NCI-H2081 (cell line): ENCODE measurements at places on chromosomes 3 and 15.

DNA sequence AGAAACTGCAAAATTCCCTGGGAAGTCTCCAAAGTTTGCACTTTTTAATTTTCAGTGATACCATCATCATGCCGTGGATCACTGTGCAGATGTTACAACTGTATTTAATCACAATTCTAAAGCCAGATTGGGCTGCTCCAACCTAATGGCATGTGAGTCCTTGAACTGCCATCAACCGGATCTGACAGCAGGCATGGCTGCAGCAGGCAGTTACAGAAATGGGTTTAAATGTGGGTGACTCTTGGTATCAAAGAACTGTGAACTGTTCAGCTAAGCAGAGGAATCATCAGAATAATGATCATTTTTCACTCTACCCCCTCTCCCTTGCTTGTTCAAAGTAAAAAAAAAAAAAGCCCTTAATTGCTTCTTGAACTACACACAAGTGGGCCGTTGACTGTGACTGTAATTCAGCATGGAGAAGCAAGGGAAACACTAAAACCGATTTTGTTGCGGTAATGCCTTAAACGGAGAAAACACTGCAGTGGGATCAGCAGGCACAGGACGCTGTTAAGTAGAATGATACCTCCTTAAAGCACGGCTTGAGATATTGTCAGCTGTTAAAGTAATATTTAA, 152.4 kb downstream of the RORA start:
- no peak for DNase-seq

DNA sequence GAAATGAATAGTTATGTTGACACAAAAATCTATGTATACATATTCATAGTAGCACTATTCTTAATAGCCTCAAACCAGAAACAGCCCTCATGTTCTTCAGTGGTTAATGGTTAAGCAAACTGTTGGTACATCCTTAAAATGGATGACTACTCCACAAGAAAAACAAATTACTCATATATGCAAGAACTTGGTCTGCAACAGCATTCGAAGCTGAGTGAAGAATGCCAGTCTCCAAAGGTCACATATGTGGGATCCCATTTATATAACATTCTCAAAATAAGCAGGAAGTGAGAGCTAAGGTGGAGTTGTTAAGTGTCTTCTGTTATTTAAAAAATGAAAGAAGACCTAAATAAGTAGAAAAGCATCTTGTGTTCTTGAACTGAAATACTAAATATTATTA, 365.7 kb downstream of the GABRG3 start:
- DNase-seq, result no peak

DNA sequence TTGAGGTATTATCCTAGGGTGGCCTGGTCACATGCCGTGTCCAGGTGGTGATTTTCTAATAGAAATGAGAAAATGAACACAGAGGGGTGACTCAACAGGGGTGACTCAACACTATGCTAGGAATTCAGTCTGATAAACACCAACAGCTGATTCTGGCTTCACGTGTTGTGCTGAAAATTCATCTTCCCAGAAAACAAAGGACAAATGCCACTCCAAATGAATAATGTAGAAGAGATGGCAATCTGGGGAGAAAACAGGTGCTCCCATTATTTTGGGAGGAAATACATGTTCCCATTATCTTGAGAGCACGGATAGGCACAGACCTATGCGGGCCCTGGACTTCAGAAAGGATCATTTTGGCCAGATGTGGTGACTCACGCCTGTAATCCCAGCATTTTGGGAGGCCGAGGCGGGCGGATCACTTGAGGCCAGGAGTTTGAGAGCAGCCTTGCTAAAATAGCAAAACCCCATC, 101.2 kb upstream of the MEX3B start:
- DNase-seq, result no peak

- no peak for DNase-seq
Measured at GRCh38 chr3:156511987-156512677, 42.8 kb downstream of the SSR3 start.

DNA sequence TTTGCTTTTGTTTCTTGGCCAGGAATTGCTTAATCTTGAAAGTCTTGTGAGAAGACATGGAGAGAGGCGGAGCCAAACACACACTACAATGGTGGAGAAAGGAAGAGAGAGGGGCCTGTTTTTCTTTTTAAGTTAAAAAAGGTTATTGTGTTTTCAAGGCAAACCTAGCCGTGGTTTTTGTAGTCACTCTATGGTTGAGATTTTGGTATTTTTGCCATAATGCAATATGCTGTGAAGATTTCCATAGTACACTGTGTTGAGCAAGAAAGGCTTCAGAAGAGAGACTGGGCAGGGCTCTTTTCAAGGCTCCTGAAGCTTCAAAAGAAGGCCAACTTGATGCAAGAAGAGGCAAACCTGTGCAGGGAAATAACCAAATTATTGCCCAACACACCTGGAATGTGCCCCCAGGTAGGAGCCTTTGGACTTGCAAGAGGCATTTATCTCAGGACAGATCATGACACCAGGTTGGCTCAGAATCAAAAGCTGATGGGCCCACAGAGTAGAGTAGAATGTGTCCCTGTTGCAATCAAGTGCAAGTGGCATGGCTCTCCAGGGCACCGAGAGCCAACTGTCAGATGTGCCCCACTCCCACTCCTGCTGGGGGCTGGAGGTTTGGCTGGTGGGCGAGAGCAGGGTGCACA, 22.1 kb downstream of the AMOTL2 start:
- DNase-seq, result no peak

DNA sequence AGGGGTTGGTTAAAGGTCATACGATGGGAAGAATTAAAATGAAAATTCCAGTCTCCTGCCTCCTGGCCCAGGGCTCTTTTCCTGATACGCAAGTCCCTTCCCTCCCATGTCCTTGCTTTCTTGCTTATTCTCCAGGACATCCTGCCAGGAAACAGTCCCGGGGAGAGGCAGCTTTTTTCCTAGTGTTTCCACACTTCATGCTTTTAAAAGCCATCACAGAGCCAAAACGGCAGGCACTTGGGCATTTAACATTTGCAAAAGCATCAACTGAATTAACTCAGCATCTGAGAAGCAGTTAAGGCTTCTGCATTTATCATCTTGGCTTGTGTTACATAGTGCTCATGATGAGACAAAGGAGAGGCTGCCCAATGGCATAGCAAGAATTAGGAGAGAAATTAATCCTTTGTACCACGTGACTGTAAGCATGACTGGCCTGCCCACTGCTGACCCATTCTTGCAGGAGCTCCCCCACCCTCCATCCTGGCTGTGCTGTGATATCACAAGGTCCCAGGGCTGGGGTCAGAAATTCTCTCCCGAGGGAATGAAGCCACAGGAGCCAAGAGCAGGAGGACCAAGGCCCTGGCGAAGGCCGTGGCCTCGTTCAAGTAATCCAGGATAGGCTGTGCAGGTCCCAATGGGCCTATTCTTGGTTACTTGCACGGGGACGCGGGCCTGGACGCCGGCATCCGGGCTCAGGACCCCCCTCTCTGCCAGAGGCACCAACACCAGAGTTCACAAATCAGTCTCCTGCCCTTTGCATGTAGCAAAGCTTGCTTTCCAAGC, 21.6 kb upstream of the VILL start:
- DNase-seq, result no peak

DNA sequence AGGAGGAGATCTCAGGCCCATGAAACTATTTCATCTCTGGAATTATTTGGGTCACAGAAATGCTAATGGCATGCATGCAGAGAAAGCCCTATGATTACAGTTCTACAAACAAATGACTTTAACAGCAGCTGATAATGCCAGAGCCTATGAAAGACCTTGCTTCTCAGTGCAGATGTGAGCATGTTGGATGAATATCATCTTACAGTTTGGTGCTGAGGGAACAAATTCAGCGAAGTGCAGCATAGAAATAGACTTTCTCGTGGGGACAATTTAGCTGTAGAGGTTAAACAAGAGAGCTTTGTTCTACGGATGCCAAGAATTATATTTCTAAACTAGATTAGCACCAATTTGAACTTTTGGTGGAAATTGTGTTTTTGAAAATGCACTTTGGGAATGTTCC, 27.7 kb downstream of the PTX3 start:
- no peak for DNase-seq

- no peak for DNase-seq
Measured at GRCh38 chr3:105559856-105560255, 193.1 kb downstream of the ALCAM start.

GRCh38 chr15:40087991-40088928, 20.4 kb downstream of the BMF start:
- no peak for DNase-seq
